ENCODE measurements at places on chromosomes 13 and 19.

DNA sequence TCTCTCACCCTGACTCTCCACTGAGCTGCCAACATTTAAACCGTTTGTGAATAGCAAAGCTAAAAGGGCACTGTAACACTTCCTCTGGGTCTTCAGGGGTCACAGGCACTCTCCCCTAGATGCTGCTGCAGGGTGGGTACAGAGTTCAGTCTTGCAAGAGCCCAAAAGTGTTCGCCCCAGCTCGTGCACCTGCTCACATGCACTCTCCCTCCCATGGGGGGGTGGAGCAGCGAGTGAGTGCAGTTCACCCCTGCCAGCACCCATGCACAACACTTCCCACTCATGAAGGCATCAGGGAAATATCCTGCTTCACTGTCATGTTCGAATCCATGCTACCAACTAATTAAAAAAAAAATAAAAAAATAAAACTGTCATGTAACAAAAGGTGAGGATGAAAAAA, 950.7 kb upstream of the PRR20A start:
- DNase-seq: no peak

GRCh38 chr13:97945792-97946419, 7.6 kb upstream of the IPO5 start:
- no peak for DNase-seq

- DNase-seq: no peak
Measured at GRCh38 chr13:85755123-85755522, 44.1 kb downstream of the SLITRK6 start.

- no peak for DNase-seq
Measured at GRCh38 chr19:18898081-18898606, 2.2 kb upstream of the CERS1 start.

GRCh38 chr19:13825489-13826441, 30.5 kb downstream of the ZSWIM4 start:
- no peak for DNase-seq

- no peak for DNase-seq
Measured at GRCh38 chr13:34478376-34478775, 463.7 kb upstream of the NBEA start.

GRCh38 chr19:41735071-41735600, 20.2 kb upstream of the CEACAM6 start:
- DNase-seq: no peak

DNA sequence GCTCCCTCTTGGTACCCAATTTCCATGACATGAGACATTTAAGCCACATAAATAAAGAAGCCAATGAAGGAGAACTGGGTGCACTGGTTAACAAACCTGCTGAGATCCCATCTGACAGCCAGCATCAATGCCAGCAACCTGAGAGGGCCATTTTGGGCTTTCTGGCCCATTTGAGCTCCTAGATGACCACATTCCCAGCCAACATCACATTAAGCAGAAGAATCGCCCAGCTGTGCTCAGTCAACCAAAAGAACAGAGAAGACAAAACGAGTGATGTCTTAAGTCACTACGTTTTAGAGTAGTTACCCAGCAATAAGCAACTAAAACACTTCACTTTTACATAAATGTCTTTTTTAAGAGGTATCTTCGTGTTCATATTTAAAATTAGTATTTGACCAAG, 21.9 kb downstream of the LCP1 start:
- no peak for DNase-seq

DNA sequence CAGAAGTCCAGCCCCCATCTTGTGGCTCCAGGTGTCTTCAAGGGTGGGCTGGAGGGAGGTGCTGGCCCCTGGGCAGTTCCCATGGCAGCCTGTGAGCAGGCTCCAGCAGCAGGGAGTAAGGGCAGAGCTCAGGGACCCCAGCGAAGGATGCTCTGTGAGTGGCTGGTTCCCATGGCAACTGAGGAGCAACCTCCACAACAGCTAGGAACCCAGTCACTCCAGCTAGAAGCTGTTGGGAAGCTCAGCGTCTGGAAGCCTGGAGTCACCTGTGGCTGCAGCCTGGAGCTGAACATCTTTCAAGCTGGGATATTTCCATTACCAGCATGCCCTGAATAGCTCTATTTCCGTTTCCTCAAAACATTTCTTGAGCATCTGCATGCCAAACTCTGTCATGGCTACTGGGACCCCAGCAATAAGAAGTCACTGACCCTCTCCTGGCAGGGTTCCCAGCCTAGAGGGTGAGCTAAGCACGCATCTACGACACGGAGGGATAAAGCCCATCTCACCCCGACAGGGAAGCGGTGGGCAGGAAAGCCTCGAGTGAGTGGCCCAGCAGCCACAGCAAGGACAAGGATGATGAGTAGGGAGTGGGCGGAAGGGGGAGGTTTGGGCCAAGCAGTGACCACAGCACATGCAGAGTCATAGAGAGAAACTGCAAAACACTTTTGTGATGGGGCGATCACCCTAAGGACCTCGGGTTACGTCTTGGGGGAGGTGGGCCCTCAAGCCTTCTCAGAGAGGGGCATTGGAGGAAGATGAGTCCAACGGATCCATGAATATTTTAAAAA, 52.6 kb downstream of the ALOX5AP start:
- no peak for DNase-seq

- DNase-seq: no peak
Measured at GRCh38 chr19:41531438-41532311, 44.3 kb upstream of the CEACAM21 start.

- no peak for DNase-seq
Measured at GRCh38 chr13:40402931-40403431, 263.5 kb downstream of the FOXO1 start.

DNA sequence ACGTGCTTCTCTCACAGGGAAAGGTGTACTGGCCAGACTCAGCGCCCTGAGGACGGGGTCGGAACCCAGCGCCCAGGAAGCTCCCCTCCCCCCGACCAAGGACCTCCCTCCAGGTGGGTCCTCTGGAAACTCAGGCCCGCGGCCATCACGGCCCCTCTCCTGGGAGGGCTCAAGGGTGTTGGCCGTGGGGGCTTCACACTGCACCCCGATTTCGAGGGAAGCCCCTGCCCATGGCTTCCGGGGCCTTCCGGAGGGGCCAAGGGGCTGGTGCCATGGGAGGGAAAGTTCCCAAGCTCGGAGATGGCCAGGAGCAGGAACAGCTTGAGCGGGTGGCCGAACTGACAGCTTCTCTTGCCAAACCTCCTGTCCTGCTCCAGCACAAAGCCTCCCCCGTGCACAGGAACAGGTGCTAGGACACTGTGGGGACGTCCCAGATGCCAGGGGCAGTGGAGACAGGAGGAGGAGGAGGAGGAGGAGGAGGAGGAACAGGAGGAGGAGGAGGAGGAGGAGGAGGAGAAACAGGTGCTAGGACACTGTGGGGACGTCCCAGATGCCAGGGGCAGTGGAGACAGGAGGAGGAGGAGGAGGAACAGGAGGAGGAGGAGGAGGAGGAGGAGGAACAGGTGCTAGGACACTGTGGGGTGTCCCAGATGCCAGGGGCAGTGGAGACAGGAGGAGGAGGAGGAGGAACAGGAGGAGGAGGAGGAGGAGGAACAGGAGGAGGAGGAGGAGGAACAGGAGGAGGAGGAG, 10.0 kb downstream of the SBNO2 start:
- DNase-seq: no peak

GRCh38 chr13:23323946-23324709, 109.4 kb downstream of the SACS start:
- no peak for DNase-seq

GRCh38 chr19:54158812-54159351, 639 bp downstream of the LENG1 start:
- DNase-seq: peak; percentile 61

GRCh38 chr19:14138576-14139265, 2.3 kb upstream of the ASF1B start:
- no peak for DNase-seq

DNA sequence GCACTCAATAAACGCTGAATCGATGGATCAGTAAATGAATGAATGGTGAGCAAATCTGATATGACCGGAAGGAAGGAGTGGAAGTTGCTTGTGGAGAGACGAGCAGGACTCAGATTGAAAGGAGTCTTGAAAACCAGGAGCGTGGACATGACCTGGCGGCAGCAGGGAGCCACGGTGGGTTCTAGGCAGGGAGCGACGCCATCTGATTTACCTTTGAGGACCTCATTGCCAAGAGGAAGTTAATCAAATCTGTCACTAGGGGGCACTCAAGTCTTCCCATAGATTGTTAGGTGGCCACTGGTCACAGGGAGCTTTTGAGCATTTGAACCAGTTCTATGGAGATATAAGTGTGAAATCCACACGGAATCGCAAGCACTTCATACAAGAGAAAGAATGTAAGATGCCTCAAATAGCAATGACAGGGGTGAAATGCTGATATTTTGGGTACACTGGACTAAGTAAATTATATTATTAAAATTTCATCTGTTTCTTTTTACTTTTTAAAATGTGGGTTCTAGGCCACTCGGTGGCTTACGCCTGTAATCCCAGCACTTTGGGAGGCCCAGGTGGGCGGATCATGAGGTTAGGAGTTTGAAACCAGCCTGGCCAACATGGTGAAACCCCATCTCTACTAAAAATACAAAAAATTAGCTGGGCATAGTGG, 9.2 kb upstream of the FBN3 start:
- peak; percentile 85 for DNase-seq

GRCh38 chr13:32682740-32683139, 96.5 kb downstream of the PDS5B start:
- DNase-seq: no peak

DNA sequence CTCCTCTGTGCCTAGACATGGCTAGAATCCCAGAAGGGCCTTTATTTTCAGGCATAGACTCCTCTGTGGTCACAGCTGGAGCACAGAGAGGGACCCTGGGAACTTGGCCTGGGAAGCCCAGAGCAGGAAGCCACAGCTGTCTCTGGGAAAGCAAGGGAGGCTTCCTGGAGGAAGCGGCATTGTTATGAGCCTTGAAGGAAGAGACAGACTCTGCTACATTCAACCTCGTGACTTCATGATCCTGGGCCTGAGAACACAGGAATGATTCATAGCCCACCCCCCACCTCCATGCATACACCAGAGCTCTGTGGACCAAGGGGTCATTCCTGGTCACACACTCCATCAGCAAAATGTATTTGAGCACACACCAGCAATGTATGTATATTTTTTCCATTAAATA, 8.6 kb downstream of the RDH8 start:
- DNase-seq: no peak

GRCh38 chr19:572743-573518, 535 bp downstream of the BSG start:
- peak; percentile 28 for DNase-seq

GRCh38 chr13:80921541-80921940, 580.6 kb upstream of the SPRY2 start:
- no peak for DNase-seq

DNA sequence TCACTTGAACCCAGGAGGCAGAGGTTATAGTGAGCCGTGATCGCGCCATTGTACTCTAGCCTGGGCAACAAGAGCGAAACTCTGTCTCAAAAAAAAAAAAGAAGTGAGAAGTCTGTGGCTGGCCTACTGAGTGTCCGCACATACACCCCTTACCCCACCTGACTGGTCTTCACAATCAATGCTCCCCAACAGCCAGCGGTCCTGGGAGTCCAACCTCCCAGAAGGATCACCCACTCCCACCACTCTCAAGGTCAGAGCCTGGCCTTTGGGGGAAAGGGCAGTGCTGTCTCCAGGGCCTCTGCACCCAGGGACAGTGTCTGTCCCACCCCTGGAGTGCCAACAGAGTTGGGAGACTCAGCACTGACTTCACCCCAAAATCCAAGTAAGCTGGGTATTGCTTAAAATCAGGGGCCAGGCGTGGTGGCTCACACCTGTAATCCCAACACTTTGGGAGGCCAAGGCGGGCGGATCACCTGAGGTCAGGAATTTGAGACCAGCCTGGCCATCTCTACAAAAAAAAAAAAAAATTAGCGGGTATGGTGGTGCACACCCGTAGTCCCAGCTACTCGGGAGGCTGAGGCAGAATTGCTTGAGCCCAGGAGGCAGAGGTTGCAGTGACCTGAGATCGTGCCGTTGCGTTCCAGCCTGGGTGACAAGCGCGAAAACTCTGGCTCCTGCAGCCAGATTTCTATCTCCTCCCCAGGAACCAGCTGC, 2.3 kb upstream of the CD320 start:
- no peak for DNase-seq

DNA sequence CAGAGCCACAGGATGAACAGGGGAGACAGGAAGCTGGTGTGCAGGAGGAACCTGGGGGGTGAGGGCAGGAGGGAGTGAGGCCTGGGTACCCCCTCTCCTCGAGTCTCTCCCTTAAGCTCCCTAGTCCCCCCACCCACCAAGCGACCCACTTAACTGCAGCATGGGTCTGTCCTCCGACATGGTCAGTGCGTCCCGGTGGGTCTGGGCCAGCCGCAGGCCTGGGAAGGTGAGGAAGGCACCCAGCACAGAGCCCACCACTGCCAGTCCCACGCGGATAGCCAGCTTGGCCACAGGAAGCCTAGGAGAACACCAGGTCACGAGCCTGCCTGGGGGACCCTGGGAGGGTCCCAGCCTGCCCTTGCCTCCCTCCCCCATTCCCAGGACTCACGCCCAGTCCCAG, 16.9 kb downstream of the TMEM161A start:
- DNase-seq: no peak

DNA sequence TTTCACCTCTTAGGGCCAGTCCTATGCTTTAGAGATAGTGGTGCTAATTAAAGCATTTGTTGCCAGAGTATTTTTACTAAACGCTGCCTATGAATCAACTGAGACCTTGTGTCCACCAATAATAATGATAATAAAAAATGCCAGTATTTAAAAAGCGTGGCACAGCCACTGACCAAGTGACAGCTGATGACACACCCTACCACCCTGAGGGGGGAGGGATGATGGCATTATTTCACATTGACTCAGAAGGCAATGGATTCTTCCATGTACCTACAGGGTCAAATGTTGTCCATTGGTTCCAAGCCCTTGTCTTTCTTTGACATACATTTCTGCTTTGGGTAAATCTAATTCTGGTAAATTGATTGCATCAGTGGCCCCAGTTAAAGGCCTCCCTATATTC, 384.4 kb downstream of the DLEU7 start:
- DNase-seq: no peak

Data from MM.1S (cell line).